8988T (cell line): ENCODE measurements at places on chromosomes 6 and 20.

DNA sequence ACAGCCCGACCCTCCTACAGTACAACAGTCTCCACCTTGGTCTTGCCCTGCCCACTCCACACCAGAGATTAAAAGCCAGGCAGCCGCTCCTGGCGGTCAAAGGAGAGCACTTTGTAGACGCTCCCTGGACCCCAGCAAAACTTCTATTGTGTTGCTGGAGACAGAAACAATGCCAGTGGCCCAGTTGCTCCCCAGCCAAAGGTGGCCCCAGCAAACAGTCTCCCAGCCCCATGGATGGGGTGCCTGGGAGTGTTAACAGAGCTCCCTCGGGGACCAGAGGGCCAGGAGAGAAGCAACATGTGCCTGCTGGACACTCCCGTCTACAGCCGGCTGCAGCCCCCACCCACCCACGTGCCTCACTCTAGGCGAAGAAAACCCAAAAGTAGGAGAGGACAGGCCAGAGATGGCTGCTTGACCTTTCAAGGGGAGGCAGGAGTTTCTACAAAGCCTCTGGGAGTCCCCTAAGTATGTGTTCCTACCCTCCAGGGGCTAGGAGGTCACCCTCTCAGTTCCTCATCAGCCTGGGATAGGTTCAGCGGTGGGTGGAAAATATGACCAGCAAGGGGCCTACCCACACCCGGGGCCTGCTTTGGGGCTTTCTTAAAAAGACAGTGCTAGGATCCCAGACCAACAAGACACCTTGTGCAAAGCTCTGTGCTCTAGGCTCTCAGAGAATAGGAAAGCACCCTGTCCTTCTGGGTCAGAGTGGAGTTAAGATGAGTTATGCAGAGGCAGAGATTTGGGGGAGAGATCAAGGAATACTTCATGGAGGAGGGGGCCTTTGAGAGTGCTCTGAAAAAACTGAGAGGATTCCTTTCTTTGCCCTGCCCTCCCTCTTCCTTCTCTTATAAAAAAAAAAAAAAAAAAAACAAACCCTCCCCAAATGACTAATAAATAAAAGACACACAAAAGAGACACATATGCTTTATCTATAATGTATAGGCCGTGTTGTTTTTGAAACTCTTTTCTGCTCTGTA is 19.0 kb upstream of the PREX1 start:
- DNase-seq: no peak

DNA sequence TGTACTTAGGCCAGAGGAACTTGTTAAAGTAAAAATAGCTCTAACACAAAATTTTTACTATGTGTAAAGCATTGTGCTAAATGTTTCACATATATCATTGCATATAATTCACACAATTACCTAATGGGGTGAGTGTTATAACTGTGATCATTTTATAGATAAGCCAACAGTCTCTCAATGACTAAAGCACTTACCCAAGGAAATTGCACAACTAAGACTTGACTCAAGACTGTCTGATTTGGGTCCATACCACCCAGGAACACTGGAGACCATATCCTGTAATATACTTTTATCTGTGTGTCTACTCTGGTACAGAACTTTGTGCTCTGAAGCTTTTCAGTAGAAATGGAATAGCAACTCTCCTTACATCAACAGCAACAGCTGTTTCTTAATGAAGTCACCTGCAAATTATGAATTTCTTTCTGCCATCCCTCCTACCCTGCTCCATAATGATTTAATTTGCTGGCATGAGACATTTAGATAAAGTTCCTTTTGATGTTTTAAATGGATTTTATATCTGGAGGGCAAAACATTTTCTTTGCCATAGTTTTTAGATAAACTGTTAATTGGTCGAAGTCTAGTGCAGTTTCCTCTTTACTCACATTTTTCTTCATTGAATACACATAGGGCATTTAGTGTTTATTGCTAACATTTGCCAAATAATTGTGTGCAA is 47.5 kb downstream of the TSPYL4 start:
- no peak for DNase-seq

GRCh38 chr20:35344354-35344837 is 52.2 kb upstream of the FAM83C start:
- DNase-seq: no peak

DNA sequence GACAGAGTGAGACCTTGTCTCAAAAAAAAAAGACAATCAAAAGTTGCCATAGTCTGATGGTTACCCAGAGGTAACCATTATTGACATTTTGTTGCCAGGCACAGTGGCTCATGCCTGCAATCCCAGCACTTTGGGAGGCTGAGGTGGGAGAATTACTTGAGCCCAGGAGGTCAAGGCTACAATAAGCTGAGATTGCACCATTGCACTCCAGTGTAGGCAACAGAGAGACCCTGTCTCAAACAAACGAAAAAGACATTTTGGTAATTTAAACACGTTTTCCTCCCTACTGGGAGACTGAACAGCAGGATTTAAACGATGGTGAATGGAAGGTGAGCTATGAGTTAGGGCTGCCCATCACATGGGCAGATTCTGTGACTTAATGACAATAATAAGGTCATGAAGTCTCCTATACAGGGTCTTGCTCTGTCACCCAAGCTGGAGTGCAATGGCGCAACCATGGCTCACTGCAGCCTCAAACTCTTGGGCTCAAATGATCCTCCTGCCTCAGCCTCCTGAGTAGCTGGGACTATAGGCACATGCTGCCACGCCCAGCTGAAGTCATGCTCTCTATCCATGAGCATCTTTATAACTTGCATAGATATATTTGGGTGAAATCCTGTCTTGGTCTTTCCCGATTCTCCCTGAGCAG is 4.2 kb upstream of the ASXL1 start:
- no peak for DNase-seq

DNA sequence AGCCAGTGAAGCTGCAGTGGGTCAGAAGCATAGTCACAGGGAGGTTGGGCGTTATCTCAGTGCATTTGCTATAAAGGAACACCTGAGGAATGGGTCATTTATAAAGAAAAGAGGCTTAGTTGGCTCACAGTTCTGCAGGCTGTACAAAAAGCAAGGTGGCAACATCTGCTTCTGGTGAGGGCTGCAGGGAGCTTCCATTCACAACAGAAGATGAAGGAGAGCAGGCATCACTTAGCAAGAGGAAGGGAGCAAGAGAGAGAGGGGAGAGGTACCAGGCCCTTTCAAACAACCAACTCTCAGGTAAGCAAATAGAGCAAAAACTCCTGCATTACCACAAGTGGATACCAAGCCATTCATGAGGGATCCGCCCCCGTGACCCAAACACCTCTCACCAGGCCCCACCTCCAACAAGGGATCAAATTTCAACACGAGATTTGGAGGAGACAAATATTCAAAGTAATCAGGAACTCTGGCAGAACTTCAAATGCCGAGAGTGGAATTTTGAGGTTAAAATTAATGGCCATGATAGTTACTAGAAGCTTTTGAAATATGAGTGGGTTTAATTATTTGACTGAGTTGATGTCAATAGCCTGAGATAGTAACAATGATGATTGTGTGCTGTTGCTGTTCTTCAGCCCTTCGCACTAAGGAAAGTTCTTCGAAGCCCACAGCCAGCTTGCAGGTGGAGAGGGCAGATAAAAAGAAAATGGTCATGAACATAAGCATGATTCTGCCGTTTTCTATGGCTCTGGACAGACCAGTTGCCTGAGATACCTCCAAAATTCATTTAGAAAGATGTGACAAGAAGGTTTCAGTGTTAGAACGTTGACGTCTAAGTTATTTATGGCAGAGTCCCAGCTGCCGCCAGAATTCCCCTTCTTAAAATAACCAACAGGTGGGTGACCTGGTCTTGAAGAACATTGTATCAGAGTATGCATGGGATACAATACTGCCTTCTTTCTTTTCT is 55.3 kb upstream of the ADTRP start:
- DNase-seq: no peak

GRCh38 chr6:80544555-80544954 is 438.1 kb downstream of the BCKDHB start:
- DNase-seq: no peak

- DNase-seq: no peak
Observed at GRCh38 chr6:131642987-131643611, 6.0 kb downstream of the ENPP3 start.

DNA sequence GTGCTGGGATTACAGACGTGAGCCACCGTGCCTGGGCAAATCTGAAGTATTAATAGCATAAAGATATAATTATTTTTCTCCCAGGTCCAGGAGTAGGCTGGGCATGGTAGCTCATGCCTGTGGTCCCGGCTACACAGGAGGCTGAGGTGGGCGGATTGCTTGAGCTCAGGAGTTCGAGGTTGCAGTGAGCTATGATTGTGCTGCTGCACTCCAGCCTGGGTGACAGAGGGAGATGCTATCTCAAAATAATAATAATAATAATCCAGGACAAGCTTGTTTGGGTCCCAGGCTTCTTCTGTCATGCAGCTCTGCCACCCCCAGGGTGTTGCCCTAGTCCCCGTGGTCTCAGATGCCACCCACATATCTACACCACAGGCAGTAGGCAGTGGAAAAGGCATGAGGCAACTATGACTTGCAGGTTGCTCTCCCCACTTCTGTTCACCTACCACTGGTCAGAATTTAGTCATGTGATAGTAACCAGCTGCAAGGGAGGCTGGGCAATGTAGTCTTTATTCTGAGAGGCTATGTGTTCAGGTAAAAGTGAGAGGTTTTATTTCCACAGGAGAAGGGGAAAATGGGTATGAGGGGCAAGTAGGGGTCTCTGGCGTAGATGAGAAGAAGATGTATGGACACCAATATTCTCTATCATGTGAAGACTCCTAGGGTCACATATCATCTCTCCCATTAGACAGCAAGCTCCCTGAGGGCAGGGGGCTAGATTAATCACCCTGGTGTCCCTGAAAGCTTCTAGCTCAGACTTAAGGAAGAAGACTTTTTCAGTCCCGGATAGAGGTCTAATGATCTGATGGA is 25.7 kb downstream of the TCF15 start:
- DNase-seq: no peak

DNA sequence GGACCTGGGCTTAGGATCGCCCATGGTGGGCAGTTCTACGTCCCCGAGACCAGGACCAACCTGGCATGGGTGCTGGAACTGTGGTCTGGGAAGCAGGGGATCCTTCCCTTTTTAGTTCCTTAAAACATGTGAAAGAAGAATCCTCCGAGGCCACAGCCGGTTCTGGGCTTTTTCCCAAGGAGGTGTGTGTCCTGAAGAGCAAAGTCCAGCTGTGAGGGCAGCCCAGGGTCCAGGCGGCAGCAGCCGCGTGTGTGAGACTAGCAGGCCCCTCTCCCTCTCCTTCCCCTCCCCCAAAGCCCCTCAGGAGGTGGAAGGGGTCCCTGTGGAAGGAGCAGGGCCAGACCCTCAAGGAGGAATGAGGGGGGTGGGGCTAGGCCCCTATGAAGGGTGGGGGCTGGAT is 35.1 kb upstream of the PCMTD2 start:
- DNase-seq: no peak

GRCh38 chr6:46347669-46348068 is 143.6 kb downstream of the RCAN2 start:
- DNase-seq: no peak

DNA sequence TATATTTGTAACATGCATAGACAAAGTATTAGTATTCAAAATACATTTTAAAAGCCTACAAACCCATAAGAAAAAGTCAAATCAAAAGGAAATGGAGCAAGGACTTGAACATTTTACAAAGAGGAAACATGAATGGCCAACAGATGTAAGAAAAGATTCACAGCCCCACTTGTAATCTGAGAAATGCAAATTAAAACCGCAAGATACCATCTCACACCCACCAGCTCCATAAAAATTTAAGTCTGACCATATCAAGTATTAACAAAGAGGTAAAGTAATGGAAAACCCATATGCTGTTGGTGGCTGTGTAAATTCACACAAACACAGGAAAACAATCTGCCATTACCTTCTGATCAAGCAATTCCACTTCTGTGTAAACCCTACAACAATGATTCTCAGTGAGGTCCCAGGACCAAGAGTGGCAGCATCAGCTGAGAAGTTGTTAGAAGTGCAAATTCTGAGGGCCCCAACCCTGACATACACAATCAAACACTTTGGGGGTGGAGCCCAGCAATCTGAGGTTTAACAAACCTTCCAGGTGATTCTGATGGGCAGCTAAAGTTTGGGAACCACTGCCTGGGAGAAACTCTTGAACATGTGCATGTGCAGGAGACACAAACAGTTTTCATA is 30.9 kb downstream of the BCL2L1 start:
- DNase-seq: no peak

GRCh38 chr20:6715401-6715941 is 52.0 kb upstream of the BMP2 start:
- DNase-seq: no peak

DNA sequence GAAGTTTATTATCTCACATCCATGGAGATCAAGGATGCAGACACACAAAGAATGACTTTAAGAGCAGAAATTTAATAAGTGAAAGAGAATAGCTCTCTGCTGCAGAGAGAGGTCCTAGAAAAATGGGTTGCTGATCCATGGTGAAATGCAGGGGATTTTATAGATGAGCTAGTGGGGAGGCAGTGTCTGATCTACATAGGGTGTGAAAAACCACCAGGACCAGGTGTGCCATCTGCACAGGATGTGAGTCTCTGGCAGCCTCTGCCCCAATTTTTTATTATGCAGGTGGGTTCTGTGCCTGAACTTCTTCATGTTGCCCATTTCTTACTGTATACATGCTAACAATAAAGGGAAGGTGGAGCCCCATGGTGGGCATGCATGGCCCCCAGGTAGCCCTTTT is 19.9 kb upstream of the NANP start:
- no peak for DNase-seq

DNA sequence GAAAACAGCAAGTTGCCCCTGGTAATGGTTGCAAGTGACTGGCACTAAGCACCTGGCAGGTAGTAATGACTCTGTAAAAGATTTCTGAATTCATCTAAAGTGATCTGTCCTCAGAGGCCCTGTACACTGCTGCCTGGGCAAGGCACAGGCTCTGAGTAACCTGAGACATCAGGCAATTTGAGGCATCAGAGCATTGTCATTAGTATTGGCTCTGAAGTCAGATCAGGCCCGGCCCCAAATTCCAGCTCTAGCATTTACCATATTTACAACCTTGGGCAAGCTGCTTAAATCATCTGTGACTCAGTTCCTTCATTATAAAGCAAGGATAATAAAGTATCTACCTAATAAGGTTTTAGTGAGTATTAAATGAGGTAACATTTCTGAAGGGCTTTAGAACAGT is 17.3 kb upstream of the TENT5A start:
- no peak for DNase-seq

DNA sequence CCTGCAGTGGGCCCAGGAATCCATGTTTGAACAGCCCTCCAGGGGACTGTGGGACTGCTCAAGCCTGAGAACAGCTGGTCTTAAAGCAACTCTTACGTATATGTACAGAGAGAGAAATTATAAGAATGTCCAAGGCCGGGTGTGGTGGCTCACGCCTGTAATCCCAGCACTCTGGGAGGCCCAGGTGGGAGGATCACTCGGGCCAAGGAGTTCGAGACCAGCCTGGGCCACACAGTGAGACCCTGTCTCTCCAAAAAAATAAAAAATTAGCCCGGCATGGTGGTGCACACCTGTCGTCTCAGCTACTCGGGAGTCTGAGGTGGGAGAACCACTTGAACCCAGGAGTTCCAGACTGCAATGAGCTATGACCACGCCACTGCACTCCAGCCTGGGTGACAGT is 134.0 kb downstream of the DTNBP1 start:
- no peak for DNase-seq

DNA sequence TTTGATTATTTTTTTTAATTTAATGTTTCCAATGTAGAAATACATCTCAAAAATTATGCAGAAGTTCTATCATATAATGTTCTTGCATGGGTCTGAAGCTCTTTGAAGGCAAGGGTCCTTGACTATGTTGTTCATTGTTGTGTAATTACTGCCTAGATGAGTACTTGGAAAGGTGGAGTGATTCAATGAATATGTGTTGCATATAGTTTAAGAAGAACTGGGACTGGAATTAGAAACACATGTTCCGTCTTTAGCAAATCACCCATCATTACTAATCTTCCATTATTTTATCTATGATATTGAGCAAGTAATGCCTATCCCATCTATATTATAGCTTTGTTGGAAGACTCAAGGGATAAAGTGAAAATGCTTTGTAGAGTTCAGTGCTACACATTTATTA is 147.3 kb downstream of the LAMA2 start:
- no peak for DNase-seq
